ENCODE measurements at places on chromosomes 1 and 21. TPM values are rescaled to one million over a fixed set of nuclear protein-coding genes. Genes with fewer than 3 reads are reported as not detected.

SEMA6C gene
- total RNA-seq, result 5.3 TPM

VSIG8 gene
- not detected for total RNA-seq

- DNase-seq, result no peak
These were observed 19.9 kb downstream of the ALDH9A1 start for GRCh38 chr1:165678509-165678908.

DNA sequence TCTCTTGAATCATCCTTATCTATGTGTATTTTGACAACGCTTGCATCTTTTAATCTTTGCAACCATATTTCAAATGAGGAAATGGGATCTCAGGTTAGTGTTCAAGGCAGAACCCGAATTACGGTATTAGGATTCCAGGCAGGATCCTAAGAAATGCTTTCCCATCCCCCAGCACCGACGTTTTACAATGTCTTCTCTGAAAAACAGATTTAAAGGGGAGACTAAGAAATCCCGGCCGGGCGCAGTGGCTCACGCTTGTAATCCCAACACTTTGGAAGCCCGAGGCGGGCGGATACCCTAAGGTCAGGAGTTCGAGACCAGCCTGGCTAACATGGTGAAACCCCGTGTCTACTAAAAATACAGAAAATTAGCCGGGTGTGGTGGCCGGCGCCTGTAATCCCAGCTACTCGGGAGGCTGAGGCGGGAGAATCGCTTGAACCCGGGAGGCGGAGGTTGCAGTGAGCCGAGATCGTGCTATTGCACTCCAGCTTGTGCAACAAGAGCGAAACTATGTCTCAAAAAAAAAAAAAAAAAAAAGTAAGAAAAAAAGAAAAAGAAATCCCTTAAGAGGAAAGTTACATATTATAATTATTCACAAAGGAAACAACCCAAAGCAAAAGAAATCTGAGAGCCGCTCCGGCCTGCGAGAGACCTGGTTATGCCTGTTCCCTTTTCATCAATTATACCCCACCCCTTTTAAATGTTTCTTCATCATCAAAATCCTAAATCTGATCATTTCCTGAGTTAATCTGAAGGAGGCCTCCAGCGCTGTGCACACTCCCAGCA is 801 bp upstream of the GORAB start:
- DNase-seq, result no peak

DNA sequence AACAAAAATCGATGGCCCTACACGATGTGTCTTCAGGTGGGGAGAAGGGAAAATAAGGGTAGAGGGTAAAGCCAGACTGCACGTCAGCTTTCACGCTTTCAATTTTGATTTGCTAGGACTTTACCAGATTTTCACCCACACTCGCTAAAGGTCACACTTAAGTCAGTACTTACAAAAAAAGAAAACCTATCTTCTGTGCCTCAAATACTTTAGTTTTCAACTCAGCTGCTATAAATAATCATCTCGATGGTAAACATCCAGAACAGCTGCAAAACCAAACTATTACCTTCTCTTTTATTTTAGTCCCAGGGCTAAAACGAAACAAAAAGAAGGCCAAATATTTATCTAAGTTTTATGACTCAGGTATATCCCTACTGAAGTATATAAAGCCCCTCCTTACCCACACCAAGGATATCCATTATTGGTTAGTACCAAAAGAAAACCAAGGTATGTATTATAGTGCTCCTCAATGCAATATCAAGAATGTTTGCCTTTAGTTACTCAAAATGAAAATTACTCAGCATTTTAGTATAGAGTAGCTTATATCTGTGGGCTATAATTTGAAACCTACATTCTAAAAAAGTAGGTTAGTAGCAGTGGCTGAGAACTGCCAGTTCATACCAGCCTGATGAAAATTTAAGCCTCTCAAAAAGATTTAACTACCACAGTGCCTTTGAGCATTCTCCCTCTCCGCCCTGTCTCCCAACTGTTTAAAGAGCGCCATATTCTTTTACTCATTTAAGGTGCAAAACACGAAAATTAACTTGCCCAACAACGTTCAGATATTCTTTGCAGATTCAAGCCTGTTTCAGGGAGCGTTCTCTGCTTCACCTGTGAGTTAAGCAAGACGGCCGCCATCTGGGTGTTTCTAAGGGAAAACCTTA is 1.5 kb downstream of the CSDE1 start:
- no peak for DNase-seq

GRCh38 chr21:44255511-44255981 is 6.2 kb downstream of the DNMT3L start:
- no peak for DNase-seq

- DNase-seq, result no peak
These were observed 563.1 kb upstream of the RGS18 start for GRCh38 chr1:191595170-191595569.

- no peak for DNase-seq
These were observed 18.9 kb downstream of the TNNT2 start for GRCh38 chr1:201358596-201358995.

GRCh38 chr1:51230501-51231078 is 5.5 kb upstream of the RNF11 start:
- no peak for DNase-seq

DNA sequence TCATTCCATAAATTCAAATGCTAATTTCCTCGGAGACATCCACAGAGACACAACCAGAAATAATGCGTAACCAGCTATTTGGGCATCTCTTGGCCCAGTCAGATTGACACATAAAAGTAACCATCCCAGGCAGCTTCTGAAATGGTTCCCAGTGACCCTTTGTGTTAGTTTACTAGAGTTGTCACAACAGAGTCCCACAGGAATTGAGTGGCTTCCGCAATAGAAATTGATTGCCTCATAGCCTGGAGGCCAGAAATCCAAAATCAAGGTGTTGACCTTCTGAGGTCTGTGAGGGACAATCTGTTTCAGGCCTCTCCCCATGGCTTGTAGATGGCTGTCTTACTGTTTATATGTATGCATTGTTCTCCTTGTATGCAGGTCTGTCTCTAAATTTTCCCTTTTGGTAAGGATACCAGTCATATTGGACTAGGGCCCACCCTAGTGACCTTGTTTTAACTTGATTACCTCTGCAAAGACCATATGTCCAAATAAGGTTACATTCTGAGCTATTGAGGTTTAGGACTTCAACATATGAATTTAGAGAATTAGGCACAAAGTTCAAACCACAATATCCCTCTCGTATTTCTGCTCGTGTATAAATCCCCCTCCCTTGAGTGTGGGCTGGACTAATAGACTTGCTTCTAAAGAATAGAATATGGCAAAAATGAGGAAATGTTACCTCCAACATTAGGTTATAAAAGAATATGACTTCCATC is 78.2 kb upstream of the FGGY start:
- DNase-seq, result no peak

Data from pulmonary artery endothelial cell (primary cell).